ENCODE measurements at places on chromosomes 2 and 18.

- no peak for DNase-seq
Measured at GRCh38 chr2:218334531-218334930, 22.1 kb upstream of the CATIP start.

- no peak for DNase-seq
Measured at GRCh38 chr2:168482269-168482668, 26.2 kb downstream of the CERS6 start.

GRCh38 chr2:144469798-144470197 lies 50.1 kb downstream of the ZEB2 start:
- no peak for DNase-seq

- no peak for DNase-seq
Measured at GRCh38 chr2:110805894-110806452, 73.6 kb downstream of the ACOXL start.

GRCh38 chr2:216082805-216083204 lies 1.1 kb downstream of the TMEM169 start:
- DNase-seq: peak; percentile 12

- no peak for DNase-seq
Measured at GRCh38 chr18:39647627-39648534, 2082.3 kb upstream of the CELF4 start.

DNA sequence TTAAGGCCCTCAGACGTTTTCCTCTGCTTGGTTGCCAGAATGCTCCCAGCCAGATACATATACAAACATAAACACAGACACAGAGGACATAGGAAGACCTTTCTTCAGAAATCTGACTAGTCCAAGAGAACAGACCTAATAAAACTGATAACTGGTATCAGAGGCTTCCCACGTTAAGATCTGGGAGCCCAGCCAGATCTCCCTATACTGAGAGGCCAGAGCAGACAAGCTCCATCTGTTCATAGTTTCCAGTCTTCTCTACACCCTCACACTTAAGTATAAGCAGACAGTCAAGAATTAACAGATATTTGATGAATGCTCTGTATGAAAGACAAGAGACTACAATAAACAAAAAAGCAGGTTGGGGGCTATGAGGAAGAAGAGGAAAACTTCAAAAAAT lies 240.5 kb upstream of the CHAC2 start:
- no peak for DNase-seq

- DNase-seq: no peak
Measured at GRCh38 chr18:68757126-68757525, 40.8 kb upstream of the CCDC102B start.

GRCh38 chr2:238285653-238286082 lies 2.7 kb downstream of the PER2 start:
- no peak for DNase-seq

All from CD4-positive, alpha-beta T cell treated with Interleukin-10 for 1 hour (primary cell).